Activated CD8-positive, alpha-beta T cell treated with anti-CD3 and anti-CD28 coated beads for 36 hours (primary cell): ENCODE measurements at places on chromosomes 7 and 10. TPM values are rescaled to one million over a fixed set of nuclear protein-coding genes. Genes with fewer than 3 reads are reported as not detected.
A peak's percentile ranks its signal among the peaks of the same experiment; 100 is the strongest.

The NOM1 gene
- 34.0 TPM for total RNA-seq

The OR9A2 gene
- total RNA-seq: not detected

- DNase-seq: no peak
Observed at GRCh38 chr10:108582387-108582786, 1340.9 kb downstream of the XPNPEP1 start.

DNA sequence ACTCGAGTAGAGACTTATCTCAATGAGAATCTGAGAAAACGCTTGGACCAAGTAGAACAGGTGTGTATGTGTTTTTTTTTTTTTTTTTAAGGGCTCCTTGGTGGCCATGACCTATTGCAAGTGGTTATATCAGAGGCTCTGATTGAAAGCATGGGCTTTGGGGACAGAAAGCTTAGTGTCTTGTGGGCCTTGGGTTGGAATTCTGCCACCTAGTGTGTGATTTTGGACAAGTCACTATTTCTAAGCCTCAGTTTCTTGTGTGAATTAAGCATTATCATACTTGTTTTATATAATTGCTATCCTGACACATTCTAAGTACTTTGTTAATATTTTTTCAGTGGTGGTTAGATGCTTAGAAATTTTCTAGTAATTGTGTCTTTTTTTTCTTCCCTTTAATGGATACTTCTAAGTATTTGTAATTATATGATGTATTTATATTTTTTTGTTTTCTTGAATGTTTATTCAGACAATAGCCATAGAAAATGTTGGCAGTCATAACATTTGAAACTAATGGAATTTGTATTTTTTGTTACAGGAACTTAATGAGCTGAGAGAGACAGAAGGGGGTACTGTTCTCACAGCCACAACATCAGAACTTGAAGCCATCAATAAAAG, 33.1 kb downstream of the SMC3 start:
- DNase-seq: peak; percentile 38

DNA sequence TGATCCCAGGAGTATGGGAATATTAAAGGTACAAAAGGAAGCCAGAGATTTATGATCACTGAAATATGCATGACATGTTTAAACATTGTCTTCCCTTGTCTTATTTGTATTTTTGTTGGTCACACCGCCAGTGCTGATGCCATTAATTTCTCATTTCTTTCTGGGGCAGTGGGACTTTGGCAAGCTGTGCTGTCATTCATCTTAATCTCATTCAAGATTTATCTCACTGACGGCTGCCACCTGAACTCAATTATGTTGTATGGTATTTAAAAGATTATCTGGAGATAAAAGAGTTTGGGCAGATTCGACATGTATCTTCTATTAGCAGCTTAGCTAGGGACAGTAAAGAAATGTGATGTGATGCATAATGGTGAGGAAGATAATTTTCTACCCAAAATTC, 284.9 kb upstream of the PLXDC2 start:
- DNase-seq: no peak

GRCh38 chr7:82291931-82292330, 151.6 kb downstream of the CACNA2D1 start:
- DNase-seq: no peak
